ENCODE measurements at places on chromosomes 13 and 19.

DNA sequence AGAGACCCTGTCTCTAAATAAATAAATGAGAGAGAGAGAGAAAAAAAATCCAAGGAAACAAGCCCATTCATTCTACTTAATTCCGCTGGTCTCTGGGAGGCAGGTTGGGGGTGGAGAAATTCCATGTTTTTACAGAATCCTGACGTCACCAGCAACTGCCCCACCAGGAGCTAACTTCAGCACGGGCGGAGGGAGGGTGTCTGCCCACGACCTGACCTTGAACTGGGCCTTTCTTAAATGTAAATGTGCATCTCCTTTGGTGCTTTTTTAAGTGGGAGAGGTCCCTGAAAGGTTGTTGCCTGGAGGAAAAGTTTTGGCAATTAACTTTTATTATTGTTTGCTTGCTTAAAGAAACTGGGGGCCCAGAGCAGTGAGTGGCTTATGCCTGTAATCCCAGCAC is 15.5 kb downstream of the KLF2 start:
- no peak for DNase-seq

DNA sequence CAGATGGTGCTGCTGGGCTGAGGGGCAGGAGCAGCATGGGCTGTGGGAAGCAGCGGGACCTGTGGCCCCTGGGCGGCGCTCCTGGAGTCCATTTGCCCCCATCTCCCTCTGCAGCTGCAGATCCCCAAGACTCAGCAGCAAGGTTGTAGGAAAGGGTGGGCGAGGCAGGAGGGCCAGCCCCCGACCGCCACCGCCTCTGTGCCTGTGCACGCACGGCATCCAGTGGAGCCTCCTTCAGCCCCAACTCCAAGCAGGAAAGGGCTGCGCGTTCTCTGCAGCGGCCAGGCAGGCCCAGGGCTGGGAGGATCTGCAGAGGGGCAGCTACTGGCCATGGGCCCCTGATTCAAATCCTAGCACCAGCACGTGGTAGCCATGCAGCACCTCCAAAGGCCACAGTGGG is 20.8 kb downstream of the DPF1 start:
- no peak for DNase-seq

- no peak for DNase-seq
Observed at GRCh38 chr13:33367926-33368325, 82.4 kb upstream of the STARD13 start.

- DNase-seq, result no peak
Observed at GRCh38 chr13:23558675-23559536, 11.3 kb upstream of the TNFRSF19 start.

DNA sequence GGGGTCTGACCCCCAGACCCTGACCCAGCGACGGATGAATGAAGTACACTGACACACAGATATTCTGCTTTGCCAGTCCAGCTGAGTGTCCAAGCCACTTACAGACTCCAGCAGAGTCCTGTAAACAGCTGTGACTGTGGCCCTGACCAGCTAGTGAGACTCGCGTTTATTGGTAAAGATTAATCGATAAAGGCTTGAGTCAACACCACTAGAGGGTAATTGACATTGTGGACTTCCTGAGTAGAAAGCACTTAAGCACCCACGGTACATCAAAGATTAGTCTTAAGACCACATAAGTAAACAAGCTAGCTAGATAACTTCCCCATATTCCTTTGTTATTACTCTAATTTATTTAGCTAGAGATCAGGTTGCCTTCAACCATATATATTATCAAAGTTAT is 146.0 kb downstream of the OXGR1 start:
- no peak for DNase-seq
